ENCODE measurements at places on chromosomes 16 and 17.

DNA sequence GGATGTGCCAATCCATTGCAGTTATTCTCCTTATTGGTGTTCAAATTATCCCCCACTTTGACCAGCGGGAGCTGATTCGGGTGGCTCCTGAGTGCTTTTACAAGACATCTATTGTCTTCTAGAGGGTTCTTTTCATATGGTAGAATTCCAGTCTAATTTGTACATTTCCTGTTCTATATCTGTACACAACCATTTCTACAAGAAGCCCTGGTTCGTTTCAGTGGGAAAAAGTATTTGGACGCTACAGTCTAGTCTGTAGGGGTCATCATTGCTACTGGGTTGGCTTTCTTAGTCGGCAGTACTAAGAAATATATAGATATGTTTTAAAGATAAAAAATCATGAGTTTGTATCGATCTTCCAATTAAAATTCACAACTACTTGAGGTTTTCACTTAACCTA, 262.6 kb downstream of the MAP2K6 start:
- no peak for DNase-seq

DNA sequence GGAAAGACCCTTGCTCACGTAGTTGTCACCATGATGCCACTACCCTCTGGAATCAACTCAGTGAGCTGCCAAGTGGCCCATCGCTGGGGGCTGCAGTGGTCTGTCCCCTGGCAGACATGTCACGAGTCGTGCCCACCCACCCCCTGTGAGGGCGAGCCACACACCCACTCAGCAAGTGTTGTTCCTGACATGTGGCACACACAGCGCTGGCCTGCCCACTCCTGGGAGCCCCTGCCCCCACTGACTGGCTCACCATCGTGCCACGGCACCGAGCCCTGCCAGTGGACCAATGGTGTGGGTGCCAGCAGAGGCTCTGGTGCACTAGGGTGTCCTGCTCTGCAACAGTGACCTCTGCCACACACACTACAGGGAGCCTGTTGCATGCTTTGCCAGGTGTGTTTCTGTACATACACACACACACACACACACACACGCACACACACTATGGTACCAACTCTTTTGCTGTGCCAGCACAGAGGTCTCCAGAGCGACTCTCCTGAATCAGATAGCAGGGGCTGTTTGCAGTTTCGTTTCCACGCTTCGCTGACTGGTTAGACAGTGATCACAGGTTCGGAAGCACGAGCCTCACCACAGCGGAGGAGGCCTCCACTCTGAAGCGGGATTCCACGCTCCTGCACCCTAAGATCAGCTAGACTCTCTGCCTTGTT, 7.7 kb downstream of the RTN4RL1 start:
- DNase-seq: no peak

DNA sequence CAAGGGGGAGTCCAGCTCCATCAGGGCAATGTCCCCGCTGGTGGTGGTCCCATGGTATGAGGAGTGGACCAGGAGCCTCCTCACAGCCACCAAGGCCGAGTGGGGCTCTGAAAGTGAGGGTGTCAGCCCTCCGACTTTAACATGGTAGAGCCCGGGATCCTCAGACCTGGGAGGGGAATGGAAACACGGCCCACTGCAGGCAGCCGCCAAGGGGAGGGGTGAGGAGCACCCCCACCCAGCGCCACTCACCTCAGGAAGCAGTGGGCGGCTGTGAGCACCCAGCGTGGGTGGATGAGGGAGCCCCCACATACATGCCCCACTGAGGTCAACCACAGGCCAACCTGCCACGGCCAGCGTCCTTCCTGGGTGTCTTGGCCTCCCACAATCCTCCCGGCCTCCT, 10.8 kb downstream of the ZG16B start:
- DNase-seq: no peak

DNA sequence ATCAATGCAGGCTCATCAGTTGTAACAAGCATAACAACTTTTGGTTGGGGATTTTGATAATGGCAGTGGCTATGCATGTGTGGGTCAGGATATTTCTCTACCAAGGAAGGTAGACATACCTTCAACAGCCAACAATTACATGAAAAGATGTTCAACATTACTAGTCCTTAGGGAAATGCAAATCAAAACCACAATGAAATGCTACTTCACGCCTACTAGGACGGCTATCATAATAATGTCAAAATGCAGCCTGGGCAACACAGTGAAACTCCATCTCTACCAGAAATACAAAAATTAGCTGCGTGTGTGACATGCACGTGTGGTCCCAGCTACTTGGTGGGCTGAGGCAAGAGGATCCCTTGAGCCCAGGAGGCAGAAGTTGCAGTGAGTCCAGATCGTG, 7.3 kb upstream of the SLC5A10 start:
- DNase-seq: no peak

GRCh38 chr17:39820541-39820940, 43.6 kb downstream of the IKZF3 start:
- DNase-seq: no peak

DNA sequence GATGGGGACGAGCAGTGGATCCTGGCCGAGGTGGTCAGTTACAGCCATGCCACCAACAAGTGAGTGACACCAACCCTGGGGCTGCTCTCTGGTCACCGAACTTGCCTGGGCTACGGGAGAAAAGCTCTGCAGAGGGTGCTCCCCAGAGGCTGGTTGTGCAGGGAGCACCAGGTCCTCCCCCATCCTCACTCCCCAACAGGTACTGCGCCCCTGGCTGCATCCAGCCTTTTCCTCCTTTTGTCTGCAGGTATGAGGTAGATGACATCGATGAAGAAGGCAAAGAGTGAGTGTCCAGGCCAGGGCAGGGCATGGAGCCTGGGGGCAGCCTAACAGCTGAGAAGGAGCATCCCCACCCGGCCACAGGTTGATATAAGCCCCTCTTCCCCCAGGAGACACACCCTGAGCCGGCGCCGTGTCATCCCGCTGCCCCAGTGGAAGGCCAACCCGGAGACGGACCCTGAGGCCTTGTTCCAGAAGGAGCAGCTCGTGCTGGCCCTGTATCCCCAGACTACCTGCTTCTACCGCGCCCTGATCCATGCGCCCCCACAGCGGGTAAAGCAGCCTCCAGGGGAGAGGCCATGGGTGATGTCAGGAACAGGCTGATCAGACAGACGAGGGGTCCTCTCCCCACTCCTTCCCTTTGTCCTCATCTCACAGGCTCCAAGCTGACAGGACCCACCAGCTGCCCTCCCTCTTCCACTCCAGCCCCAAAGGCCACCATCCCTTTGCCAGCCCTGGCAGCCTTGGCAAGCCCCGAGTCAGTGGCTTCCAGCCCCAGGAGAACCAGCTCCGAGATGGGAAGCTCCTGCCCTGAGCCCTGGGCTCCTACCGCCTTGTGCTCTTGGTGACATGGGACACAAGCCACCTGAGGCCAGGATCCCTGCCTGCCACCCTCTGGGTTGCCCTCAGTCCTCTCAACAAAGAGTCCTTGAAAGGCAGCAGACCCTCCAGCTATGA, 6.2 kb downstream of the SULT1A2 start:
- no peak for DNase-seq

- DNase-seq: no peak
Observed at GRCh38 chr16:59783191-59783590, 1049.1 kb upstream of the GOT2 start.

DNA sequence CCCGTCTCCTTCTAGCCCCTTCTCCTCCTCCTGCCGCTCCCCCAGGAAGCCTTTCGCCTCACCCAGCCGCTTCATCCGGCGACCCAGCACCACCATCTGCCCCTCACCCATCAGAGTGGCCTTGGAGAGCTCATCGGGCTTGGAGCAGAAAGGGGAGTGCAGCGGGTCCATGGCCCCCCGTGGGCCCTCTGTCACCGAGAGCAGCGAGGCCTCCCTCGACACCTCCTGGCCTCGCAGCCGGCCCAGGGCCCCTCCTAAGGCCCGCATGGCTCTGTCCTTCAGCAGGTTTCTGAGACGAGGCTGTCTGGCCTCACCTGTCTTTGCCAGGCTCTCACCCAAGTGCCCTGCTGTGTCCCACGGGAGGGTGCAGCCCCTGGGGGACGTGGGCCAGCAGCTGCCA, 87.9 kb downstream of the RGS9 start:
- no peak for DNase-seq

- DNase-seq: no peak
Observed at GRCh38 chr16:80993834-80994233, 12.9 kb downstream of the CMC2 start.

GRCh38 chr17:17358866-17359265, 55.7 kb downstream of the NT5M start:
- DNase-seq: no peak

DNA sequence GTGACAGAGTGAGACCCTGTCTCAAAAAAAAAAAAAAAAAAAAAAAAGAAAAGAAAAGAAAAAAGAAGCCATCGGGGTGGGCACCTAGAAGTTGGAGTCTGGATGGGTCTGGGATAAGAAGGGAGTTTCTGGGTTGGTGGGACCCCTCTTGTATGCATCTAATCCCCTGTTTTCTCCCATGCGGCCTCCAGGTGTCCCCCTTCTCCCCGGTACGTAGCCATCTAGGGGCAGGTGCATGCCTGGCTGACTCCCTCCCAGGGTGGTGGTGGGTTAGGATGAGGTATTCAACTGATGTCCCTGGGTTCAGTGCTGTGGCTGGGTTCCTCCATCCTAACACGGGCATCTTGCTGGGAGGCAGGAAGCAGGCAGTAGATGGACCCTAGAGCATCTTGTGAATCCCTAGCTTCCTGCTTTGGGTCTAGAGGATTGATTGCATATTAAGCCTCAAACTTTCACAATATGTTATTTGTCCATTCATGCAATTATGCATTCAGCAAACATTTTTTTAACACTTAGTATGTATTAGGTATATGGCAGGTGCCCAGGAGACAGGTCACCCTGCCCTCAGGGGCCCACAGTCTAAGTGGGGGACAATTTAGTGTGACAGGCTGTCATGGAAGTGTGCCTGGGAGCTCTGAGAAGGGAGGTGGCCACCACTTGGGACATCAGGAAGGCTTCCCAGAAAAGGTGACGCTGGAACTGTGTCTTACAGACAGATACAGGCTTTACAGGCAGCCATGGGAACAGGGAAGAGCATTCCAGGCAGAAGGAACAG, 13.1 kb downstream of the FMNL1 start:
- DNase-seq: no peak

GRCh38 chr16:53672461-53672860, 31.2 kb downstream of the RPGRIP1L start:
- no peak for DNase-seq

GRCh38 chr17:79678091-79678735, 52.5 kb upstream of the ENPP7 start:
- DNase-seq: no peak

GRCh38 chr17:31293581-31293980, 3.5 kb downstream of the OMG start:
- no peak for DNase-seq

GRCh38 chr16:8804313-8804712, 6.7 kb downstream of the PMM2 start:
- no peak for DNase-seq

Data from cortex of kidney (tissue), 1 donor.